Activated naive CD4-positive, alpha-beta T cell treated with anti-CD3 and anti-CD28 coated beads for 36 hours (primary cell): ENCODE measurements at places on chromosomes 7 and 10.

GRCh38 chr7:157389951-157390730, 53.3 kb downstream of the DNAJB6 start:
- no peak for DNase-seq

GRCh38 chr10:96478355-96478754, 35.4 kb downstream of the TLL2 start:
- DNase-seq, result no peak

GRCh38 chr7:80724249-80724871, 85.9 kb downstream of the CD36 start:
- DNase-seq, result no peak

- DNase-seq, result peak; percentile 50
These were observed at the start of gene HSPA12A for GRCh38 chr10:116742367-116743265. Gene HSPA12A, minus strand, starts transcription at chr10:116742566. Its CDS starts 97 bp downstream, at chr10:116742469.

DNA sequence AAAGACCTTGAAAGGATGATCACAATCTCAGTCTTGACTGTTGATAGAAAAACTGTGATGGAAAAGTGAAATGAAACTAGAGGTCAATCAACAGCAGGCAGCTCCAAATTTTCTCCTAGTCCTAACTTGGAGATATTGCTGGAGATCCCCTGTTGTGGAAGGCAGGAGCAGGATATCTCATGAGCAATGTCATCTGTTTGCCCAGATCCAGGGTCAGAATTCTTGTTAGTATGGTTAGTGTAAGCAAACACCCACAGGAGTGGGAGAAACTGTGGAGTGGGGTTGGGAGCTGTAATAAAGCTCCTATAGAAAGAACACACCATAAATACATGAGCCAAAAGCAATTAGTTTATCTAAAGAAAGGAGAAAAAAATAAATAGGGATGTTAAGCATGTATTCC, 169.0 kb downstream of the AKR1D1 start:
- no peak for DNase-seq
